CD4-positive, alpha-beta memory T cell (primary cell): ENCODE measurements at places on chromosomes 4 and X.

GRCh38 chr4:140777386-140777785, 21.2 kb upstream of the TBC1D9 start:
- H3K27ac ChIP-seq: no peak overlapping the region
- no peaks in the 10 kb centered on the region for H3K36me3 ChIP-seq
- no peaks in the 10 kb centered on the region for H3K27me3 ChIP-seq
- no peaks in the 10 kb centered on the region for H3K4me1 ChIP-seq
- H3K4me3 ChIP-seq: no peak overlapping the region

- H3K27ac ChIP-seq: no peak within 1 kb of the TSS
- no peak for DNase-seq
- no peaks in the 10 kb centered on the region for H3K36me3 ChIP-seq
- no peaks in the 10 kb centered on the region for H3K4me1 ChIP-seq
- no peak within 1 kb of the TSS for H3K4me3 ChIP-seq
- no peaks in the 10 kb centered on the region for H3K27me3 ChIP-seq
These were observed at the start of gene PLAC1 for GRCh38 chrX:134658002-134658759. TSS of gene PLAC1 (minus strand) at chrX:134658471. CDS start at chrX:134566682, 91,789 bp downstream.

- H3K36me3 ChIP-seq: no peaks in the 10 kb centered on the region
- H3K4me3 ChIP-seq: no peak overlapping the region
- H3K4me1 ChIP-seq: no peaks in the 10 kb centered on the region
- H3K27me3 ChIP-seq: no peaks in the 10 kb centered on the region
These were observed 24.0 kb downstream of the BTC start for GRCh38 chr4:74770226-74770910.

DNA sequence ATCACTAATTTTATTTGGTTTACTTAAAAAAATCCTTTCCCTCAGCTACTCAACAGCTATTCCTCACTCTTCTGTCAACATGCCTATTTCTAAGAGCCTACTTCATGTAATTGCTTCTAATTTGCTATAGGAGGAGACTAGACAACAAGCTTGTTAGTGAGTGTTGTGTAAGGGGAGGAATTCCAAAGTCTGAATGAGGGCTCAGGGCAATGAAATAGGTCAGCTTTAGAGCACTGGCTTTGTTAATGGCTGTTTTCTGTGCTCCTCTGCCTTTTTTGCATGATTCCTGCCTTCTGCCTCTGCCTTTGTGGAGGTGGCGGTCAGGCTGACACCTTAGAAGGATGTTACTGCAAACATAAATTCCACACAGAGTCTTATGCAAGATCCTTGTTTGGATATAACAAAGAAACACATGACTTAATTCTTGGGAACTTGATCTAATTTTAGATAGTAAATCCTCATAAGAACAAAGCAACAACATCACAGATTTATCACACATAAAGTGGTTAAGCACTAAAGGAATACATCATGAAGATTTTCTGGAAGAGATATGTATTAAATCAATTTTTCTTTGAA, 15.0 kb upstream of the PAGE1 start:
- no peak overlapping the region for H3K4me3 ChIP-seq
- no peaks in the 10 kb centered on the region for H3K27me3 ChIP-seq
- H3K4me1 ChIP-seq: no peaks in the 10 kb centered on the region
- H3K36me3 ChIP-seq: no peaks in the 10 kb centered on the region
- H3K27ac ChIP-seq: no peak overlapping the region
